ENCODE measurements at places on chromosomes 13 and 19. TPM values are rescaled to one million over a fixed set of nuclear protein-coding genes. Genes with fewer than 3 reads are reported as not detected.

Gene WDR87
- not detected for total RNA-seq

DNA sequence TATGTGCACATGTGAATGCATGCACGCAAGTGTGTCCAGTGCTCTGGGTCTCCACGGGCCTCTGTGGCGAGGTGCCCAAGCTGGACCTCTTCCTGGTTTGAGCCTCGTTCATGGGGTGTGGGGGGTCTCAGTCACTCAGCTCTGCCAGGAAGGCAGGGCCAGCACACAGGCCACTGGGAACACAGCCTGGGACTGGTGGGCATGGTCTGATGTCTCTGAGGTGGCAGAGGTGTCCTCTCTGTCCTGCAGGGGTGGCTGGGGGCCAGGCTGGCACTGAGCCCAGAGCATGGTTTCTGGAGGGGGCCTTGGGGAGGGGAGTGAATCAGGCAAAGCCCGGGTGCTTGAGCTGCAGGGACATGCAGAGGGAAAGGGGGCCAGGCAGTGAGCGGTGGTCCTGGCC lies 9.4 kb downstream of the LRP3 start:
- no peaks in the 10 kb centered on the region for H3K4me1 ChIP-seq
- H3K36me3 ChIP-seq, result peaks cover 19% of the 10 kb centered on the region
- no peak overlapping the region for H3K4me3 ChIP-seq
- no peak for DNase-seq
- H3K27ac ChIP-seq, result no peak overlapping the region

DNA sequence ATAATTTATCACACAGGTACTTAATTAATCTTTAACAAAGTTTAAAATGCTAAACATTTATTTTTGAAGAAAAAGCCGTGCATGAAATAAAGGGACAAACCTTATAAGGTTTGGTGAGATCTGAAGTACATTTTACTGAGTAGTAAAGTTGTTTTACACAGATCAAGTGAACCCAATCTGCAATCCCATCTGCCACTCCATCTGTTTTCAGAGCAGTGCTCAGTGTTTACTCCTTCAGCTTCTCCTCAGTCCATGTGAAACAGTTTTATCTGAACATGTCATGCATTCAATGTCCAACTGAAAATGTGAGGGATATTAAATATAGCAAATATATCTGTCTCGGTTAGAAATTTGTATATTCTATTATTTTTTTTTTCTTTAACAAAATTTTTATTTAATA lies 166.8 kb downstream of the MAB21L1 start:
- H3K27ac ChIP-seq, result no peak overlapping the region
- no peaks in the 10 kb centered on the region for H3K36me3 ChIP-seq
- H3K4me3 ChIP-seq, result no peak overlapping the region
- DNase-seq, result no peak
- no peaks in the 10 kb centered on the region for H3K27me3 ChIP-seq

Gene KLF2
- total RNA-seq, result 3.3 TPM

- no peaks in the 10 kb centered on the region for H3K36me3 ChIP-seq
- no peaks in the 10 kb centered on the region for H3K4me1 ChIP-seq
- H3K27me3 ChIP-seq, result peaks cover 8% of the 10 kb centered on the region
- no peak overlapping the region for H3K4me3 ChIP-seq
- H3K27ac ChIP-seq, result no peak overlapping the region
These were observed 9.9 kb upstream of the C5AR2 start for GRCh38 chr19:47322058-47322457.

Gene KCTD15
- 16.3 TPM for total RNA-seq

Gene SYT3
- not detected for total RNA-seq

All from IMR-90 (cell line).